DMS53 (cell line): ENCODE measurements at places on chromosomes 12 and 14.

DNA sequence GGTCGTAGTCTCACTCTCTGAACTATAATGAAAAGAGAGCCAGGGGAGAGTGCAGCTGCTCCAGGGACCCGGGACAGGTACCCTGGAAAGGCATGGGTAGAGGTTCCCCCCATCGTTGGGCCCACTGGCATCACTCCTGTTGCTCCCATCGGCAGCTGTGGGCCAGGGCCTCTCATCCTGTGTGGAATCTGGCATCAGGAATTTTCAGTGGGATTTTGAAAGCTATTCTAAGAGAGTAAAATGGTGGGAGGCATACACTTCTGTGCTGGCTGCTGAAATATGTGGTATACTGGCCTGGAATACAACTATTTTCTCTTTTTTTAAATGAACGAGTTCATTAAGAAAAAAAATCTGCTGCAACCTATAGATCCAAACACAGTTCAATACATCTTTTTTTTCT is 38.1 kb downstream of the EML1 start:
- DNase-seq, result no peak

DNA sequence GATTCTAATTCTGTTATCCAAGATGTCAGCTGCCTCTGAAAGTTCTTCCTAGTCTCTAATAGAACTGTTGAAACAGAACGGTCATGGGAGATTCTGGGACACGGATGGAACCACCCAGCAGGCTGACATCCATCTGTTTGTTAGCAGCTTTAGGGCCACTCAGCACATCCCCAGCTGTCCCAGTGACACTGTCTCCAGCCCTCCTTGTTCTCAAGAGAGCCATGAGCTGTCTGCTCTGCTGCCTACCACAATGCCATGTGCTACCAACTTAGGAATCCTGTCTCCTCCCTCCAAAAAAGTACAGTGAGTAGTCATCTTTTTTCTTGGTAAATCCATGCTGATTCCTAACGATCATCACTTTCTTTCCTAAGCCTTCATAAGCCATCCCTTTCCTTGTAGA is 130.5 kb downstream of the ZFP36L1 start:
- DNase-seq, result no peak

DNA sequence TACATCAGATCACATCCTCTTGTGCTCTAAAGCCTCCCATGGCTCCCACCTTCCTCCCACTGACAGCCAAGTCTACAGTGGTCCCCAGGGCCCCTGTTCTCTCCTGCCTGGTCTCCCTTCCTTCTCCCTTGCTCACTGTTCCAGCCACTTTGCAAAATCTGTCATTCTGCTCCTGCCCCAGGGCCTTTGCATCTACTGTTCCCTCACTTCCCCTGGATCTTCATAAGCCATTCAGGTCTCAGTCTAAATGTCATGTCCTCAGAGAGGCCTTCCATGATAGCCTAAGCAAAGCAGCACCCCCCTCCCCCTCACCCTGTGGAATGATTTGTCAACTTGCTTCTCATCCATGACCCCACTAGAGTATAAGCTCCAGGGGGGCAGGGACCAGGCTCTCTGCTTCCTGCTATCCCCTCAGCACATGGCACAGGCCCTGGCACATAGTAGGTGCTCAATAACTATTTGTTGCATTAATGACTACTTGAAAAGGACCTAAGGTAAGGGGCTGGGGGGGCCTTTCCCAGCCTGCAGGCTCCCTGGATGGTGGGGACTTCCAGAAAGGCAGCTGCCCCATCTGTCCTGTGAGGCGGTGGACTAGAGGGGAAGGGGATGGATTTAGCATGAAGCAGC is 5.0 kb downstream of the SLC8B1 start:
- no peak for DNase-seq

DNA sequence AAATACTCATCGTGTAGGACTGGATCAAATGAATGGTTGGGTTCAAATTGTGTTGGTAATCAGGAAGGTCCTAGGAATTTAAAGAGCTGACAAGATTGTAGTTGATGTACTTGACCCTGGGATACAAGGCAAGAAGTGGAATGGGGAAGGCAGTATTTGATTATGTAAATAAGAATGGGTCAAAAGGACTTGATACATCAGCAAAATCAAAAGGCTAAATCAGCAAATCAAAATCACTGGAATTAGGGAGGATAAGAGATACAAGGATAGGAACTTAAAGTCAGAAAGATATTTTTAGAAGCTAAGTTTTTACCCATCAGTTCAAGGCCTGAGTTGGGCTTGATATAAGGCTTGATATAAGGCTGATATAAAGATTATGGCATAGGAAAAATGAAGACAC is 65.8 kb downstream of the VEZT start:
- no peak for DNase-seq

DNA sequence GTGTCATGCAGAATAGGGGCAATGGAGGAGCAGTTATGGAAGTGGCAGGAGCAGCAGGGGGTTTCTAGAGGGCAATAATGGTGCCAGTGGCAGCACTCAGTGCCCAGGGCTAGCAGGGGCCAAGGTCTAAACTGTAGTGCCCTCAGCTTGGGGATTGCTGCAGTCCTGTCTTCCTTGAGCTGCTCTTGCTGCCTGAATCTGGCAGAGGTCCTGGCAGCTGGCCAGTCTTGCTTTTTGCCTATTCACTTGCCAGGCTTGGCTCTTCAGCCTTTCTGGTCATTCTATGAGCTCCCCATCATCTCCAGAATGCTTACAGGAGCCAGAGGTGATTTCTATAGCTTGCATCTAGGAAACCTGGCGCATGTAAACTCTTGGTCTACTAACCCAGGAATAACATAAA is 72.0 kb downstream of the SUDS3 start:
- DNase-seq, result no peak

DNA sequence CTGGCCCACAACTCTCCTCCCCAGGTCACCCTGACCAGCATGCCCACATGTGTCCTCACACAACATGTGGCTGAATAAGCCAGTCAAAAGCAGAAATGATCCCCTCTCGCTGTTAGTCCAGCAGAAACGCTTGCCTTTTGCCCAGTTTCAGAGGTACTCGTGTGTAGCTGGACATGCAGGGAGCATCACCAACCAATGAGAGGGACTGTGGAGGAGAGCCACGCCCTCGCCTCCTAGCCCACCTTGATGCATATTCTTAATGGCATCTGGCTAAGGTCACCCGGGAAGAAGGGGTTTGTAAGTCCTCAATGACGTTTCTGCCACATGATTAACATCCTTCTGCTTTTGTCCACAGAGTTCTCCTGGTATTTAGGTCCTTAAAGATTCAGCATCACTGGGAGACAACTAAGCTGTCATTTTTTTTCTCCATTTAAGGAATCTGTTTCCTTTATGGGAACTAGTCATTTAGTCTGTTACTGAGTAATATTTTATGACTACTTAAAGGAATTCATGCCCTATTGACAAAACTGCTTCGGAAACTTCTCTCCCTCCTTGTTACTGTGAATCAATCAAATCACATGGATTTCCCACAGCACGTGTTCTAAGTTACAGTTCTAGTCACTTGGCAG is 134.0 kb downstream of the GCH1 start:
- DNase-seq, result no peak

GRCh38 chr14:53260286-53260685 is 107.2 kb upstream of the DDHD1 start:
- DNase-seq, result no peak

DNA sequence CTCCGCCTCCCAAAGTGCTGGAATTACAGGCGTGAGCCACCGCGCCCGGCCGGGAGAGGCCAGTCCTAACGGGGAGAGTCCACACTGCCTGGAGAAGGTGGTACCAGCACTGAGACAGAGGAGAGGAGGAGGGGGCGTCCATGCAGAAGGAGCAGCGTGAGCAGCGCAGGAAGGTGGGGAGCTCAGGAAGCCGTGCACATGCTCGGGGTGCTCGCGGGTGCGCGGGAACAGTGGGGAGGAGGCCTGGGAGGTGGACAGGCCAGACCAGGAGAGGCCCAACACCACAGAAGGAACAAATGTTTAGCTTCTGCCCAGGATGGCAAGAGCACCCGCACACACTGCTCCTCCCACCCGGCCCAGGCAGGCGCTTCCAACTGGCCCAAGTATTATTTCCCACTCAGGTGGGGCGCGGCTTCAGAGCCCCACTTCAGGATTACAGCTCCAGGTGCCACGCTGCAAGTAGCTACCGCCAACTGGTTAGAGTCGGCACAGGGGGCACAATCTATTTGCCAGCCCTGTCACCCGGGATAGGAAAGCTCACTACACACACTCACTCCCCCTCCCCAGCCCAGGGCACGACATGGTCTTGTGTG is 80.8 kb upstream of the BCL11B start:
- DNase-seq, result no peak

DNA sequence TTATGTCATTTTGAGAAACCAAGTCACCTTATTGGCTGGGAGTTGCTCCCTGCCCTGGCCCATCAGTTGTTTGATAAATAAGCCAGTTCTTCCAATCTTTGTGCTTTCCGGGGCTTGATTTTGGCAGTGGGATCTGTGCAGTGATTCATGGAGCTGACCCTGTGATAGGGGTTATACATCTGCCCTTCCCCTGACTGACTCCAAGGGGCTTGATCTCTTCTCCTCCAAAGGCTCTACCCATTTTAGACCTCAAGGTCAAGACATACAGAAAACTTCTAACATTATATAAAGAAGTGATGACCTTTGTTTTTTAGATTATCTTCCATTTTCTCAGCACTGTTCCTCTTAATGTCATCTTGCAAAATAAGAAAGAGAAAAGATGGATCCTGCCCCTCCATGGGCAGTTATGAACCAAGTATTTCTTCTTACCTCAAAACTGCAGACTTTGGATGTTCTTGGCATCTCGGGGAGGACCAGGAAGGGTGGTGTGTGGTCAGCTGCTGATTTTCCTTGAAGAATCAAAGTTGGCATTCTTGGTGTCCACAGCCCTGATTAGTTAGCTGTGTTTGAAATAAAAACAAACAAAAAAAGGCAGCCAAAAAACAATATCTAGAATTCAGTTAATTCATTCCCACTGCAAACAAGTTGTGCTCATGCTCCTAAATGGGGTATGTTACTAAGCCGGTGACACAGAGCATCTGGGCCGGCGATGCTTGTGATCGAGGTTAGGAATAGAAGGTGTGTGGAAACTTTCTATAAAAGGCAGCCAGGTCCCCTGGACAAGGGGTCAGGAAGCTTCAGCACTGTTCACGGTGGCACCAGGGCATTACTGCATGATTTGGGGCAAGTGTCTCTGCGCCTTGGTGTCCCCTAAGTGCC is 120.2 kb downstream of the SAMD4A start:
- DNase-seq, result no peak

DNA sequence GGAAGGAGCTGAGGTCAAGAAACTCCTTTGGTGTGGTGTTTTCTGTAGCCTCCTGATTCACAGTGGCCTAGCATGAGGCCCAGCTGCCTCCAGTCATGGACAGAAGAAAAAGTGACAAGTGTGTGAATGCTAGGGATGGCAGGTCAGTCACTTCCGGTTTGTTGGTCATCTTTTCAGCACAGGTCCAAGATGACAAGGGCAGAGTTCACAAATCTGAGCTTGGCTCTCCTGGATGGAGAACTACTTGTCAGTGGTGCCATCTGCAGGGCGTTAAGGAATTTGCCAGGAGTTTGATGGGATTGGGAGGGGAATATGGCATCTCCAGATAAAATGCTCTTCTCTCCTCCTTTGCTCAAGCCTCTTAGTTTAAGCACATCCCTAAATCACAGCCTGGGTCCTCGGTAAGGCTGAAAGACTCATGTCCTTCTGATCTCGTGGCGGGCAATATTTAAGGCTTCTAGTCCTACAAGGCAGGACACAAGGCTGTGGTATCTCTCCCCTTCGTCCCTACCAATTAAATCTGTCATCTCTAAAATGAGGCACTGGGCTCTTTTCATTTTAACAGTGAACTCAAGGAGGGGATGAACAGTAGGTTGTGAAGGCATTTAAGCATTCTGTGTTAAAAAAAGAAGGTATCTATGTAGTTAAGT is 10.0 kb downstream of the TUBA1B start:
- DNase-seq, result peak; percentile 83

DNA sequence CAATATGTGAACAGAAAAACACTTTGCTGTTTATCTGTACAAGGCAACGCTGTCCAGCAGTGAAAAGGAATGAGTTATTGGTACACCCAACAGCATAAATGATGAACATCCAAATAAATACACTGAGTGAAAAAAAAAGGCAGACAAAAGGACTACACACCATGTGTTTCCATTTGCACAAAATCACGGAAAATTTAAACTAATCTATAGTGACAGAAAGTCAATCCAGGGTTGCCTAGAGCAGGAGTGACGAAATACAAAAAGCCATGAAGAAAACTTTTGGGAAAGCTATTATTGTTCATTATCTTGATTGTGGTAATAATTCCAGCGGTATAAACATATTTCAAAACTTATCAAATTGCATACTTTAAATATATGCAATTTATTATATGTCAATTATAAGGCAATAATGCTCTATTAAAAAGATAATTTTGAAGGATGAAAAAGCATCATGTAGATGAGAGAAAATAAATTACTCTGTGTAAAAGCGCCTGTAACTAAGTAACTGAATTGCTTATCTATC is 578.0 kb upstream of the TMEM132C start:
- no peak for DNase-seq

DNA sequence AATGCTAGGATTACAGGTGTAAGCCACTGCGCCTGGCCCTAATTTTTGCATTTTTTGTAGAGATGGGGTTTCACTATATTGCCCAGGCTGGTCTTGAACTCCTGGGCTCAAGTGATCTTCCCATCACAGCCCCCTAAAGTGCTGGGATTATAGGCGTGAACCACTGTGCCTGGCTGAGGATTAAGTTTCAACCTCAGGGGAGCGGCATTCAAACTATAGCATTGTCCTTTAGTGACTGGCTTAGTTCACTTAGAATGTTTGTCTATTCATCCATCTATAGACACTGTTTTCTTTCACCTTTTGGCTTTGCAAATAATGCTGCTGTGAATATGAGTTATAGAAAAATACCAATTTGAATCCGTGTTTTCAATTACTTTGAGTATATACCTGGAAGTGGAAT is 25.2 kb downstream of the PTPN11 start:
- no peak for DNase-seq

DNA sequence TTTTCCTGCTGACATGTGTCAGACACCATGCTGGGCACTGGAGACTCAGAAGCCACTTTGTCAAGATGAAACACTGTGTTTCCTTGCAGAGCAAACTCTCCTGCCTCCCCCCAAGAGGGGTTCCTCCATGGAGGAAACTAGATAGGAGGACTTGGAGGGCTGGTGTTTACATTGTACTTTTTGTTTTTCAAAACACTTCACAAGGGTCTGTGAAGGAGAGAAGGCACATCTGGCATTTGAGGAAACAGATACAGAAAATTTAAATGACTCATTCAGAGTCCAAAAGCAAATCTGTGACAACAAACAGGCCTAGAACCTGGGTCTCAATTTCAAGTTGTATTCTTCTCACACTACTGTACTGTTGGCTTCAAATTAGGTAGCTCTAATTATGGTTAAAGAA is 6.7 kb upstream of the CDKL1 start:
- peak; percentile 81 for DNase-seq

- DNase-seq, result peak; percentile 89
Measured at GRCh38 chr14:55438066-55438683, 2.2 kb downstream of the TBPL2 start.

GRCh38 chr14:75877292-75877691 is 104.5 kb downstream of the TGFB3 start:
- DNase-seq, result peak; percentile 26

DNA sequence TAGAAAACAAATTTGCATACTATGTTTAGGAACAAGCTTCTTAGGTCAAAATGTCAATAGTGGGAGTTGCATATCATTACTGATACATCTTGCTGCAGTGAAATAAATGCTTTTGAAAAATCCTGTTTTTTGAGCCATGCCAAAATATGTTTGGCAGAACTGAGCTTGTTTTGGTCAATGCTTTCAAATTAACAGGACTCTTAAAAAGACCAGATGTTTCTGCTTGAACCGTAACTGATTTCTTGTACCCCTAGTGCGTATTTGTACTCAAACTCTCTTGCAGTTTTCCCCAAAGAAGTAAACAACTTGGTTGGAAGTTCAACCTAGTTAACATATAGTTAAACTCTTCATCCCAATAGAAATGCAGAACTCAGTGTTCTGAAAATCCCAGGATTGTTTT is 3.4 kb downstream of the TRHDE start:
- no peak for DNase-seq
